ENCODE measurements at places on chromosomes 1 and 21.

DNA sequence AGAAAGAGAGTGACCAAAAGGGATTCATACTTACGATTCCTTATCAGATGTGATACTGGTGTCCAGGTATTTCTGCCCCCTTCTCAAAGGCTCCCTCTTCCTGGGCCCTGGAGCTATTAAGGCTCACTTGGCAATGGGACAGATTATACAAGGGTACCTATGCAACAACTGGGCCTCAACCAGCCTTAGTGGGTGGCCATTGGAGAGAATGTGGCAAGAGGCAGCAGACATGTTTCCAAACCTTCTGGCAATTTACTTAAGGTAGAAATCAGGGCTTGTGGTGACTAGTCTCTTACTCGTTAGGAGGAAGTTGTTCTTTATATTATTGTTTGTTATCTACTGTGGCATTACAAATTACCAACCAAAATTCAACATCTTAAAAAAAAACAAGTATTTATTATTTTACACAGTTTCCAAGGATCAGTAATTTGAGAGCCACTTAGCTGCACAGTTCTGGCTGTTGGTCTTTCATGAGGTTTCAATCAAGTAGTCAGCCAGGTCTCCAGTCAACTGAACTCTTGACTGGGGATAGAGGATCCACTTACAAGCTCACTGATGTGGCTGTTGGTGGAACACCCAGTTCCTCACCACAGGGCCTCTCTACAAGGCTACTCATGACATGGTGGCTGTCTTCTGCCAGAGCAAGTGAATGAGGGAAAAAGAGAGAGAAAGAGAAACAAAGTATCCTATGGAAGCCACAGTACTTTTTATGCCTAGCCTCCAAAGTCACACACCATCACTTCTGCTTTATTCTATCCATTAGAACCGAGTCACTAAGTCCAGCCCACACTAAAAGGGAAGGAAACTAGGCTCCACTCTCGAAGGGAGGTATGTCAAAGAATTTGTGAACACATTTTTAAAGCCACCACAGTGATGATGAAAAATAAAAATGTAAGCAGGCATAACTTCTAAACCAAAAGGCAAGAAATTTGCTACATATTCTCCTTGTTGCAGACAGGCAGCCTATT lies 10.7 kb downstream of the ZNF648 start:
- DNase-seq = no peak

DNA sequence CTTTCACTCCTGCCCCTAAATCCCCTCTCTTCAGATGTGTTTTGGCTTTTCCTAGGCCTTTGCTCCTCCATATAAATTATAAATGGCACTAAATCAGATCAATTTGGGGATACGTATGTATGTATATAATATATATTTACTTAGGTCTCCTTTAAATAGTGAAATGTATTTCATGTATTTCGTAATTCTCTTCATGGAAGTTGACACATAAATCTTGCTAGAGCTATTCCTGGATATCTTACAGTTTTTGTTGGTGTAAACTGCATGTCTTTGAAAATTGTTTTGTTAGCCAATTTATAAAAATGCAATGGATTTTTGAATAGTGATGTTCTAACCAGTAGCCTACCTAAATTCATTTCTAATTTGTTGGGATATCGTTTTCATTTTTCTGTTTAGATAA lies 9.0 kb downstream of the RPF1 start:
- DNase-seq = no peak

- DNase-seq = no peak
These were observed 42.6 kb upstream of the COL6A1 start for GRCh38 chr21:45938811-45939520.

DNA sequence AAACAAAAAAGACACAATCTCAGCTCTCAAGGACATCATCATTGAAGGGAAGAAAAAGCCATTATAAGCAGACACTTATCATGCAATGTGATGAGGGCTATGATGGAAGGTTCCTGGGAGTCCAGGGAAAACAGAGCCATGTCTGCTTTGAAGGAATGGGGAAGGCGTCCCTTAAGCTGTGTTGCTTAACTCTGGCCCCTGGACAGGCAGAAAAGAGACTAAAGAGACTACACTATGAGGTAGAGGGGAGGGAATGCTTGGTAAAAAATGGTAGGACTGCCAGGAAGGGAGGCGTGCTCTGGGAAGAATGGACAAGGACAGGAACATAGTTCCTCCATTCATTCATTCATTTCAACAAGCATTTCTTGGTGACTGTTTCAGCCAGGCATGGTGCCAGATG lies 21.2 kb downstream of the ASAP3 start:
- DNase-seq = no peak

GRCh38 chr1:212669102-212669501 lies 30.5 kb downstream of the BATF3 start:
- DNase-seq = no peak

DNA sequence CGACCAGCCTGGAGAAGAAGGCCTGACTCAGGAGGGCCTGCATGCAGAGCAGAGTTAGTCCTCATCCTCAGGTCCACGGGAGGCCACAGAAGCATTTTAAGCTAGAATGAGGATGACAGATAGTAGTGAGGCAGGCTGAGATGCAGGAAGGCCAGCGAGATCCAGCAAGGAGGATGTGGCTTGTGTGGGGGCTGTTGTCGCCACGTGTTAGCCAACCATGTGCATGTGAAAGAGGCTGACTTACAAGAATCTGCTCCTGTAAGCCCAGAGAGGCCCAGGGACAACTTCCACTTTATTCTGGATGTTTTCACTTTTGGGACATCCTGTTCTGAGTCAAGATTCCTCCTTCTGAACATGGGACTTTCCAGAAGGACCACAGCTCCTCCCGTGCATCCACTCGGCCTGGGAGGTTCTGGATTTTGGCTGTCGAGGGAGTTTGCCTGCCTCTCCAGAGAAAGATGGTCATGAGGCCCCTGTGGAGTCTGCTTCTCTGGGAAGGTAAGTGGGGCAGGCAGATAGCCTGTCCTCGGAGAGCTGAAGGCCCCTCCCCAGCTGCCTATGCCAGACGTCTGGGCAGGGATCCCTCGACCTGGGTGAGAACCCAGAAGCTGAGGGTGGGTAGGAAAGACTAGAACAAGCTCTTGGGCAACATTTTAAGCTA lies at the start of gene SLAMF8:
Gene SLAMF8 (plus strand): TSS at position 433 of the 661 bp plus-strand sequence. CDS start 26 bp downstream, at position 459.
- DNase-seq = peak; percentile 75

GRCh38 chr1:145846201-145846612 lies 777 bp downstream of the NUDT17 start:
- peak; percentile 56 for DNase-seq

DNA sequence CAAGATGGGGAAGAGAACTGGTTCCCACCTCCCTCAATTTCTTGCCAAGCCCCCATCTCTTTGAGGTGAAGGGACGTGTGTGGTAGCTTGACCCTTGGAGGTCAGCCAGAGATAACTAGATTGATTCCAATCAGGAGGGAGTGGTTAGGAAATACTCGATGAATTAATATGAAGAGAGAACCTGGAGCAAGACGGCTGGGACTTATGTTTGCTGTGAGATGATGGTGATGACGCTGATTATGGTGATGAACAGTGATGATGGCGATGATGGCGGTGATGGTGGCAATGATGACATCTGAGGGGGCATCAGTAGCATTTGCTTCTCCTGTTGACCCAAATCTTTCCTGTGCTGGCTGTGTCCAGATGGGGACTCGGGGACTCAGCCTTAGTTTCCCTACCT lies 724 bp downstream of the PADI1 start:
- no peak for DNase-seq

DNA sequence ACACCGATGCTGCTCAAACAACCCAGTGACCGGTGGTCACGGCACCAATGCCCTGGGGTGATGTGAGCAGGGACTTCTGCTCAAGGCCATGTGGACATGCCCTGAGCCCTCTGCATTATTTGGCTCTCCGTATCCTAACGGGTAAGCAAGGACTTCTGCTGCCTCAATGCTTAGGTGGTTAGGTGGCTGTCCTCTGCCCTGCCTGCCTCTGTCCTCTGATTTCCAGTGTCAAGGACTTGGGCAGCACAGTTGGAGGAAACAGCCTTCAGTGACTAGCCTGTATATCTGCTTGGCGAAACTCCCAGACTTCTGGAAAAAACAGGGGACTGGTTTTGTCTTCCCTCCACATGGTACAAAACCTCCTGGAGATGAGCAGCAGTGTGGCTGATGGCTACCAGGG lies 34.5 kb downstream of the DNAJC11 start:
- no peak for DNase-seq

DNA sequence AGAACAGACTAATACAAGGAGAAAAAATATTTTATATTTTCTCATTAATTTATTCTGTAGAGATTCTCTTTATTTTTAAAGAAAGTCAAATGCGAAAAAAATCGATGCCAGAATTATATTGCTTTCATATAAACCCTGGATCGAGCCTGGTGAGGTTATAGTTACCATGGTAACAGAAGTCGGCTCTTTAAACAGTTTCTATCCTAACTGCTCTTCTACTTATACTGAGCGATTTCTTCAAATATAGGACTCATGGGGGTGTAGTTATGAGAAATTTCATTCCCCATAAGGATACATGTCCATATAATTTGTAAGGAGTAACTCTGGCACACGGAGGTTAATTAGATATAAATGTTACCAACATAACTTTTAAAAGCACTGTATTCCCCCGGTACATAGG lies 973.5 kb upstream of the NCAM2 start:
- DNase-seq = no peak

GRCh38 chr1:109995536-109995935 lies 11.0 kb downstream of the AHCYL1 start:
- no peak for DNase-seq

DNA sequence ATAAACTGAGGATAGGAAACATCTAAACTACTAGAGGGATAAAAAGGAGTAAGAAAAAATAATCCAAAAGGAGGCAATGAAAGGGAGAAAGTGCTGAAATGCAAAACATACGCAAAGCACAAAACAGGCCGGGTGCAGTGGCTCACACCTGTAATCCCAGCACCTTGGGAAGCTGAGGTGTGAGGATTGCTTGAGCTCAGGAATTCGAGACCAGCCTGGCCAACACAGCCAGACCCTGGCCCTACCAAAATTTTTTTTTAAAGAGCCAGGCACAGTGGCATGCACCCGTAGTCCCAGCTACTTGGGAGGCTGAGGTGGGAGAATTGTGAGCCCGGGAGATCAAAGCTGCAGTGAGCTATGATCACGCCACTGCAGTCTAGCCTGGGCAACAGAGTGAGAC lies 10.5 kb downstream of the SPOCD1 start:
- DNase-seq = no peak

DNA sequence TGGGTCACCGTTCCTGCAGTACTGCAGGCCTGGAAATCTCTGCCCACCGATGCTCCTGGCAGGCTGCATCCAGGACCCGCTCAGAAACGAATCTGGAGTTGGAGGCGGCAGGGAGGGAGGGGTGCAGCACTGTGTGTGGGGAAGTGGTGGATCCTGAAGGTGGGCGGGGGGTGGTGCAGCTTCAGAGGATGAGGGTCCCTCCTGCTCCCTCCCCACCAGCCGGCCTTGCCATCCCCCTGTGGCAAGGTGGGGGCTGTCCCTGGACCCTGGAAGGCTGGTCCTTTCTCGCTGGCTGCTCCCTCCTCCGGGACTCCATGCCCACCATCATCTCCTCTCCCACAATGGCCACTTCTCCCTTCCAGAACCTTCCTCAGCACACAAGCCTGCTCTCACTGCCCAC lies 60.4 kb downstream of the B3GALT5 start:
- no peak for DNase-seq

DNA sequence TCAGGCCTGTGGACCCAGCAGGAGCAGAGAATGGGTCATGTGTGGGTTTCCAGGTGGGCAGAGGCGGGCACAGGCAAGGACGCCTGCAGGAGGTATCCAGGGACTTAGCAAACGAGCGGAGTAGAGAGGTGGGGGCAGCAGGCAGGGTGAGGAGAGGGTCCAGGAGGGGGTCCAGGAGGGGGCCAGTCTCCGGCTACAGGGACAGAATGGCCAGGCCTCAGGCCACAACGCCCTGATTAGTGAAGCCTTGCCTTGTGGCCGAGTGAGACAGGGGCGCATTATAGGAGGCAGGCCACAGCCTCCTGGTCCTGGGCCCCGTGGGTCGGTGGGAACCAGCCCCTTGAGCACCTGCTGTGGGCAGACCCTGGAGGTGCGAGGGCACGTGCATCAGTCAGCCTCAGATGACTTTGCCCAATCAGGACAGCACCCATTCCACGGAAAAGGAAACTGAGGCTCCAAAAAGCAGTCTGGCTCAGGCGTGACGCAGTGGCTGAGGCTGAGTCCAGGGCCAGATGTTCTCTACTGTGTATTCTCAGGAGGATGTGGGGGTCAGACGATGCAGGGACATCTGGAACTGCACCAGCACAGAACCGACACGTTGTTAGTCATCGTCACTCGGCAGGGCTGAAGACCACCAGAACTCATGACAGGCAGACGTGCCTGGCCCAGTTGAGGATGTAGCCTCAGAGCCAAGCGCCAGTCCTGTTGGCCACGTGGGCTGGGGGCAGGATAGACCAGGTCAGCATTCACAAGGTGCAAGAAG lies 113.7 kb downstream of the CRYAA start:
- no peak for DNase-seq

- DNase-seq = no peak
These were observed 50.3 kb downstream of the GPR161 start for GRCh38 chr1:168086438-168086837.

DNA sequence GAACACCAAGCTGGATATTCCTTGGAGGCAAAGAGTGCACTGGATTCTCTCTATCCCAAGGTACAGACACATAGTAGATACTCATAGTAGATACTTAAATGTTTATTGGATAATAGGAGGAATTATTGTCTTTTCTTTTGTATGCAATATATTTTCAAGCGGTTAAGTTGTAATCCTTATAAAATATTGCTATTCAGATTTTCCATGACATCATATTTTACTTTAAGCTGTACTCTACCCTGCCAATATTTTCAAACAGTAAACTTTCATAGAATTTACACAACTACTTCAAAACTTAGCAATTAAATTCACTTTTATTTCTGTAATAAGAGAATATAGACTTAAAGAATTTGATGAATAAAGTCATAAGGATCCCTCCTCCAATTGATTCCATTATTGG lies 546.5 kb upstream of the CAMK1G start:
- no peak for DNase-seq

DNA sequence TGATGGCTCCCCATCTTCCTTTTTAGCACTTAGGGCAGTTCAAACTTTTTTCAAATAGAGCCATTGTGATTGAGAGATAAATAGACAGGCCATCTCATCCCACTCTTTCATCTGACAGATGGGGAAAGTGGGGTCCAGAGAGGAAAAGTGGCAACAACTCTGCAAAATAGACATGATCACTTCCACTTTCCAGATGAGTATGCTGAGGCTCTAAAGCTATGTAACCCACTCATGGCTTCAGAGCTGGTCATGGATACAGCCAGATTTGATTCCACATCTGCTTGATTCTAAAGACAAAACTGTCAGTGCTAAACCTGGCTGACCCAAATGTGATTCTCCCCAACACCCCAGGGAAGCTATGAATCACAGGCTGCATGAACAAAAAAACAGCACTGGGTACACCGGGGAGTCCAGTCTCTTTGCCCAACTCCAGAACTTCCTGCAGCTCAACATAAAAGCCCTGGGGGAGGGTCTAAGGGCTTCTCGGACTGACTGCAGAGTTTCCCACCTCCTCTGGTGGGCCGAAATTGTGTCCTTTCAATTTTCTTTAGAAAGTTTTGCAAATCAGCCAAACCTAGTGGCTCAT lies 59.3 kb downstream of the PLPP3 start:
- no peak for DNase-seq
